Stimulated activated CD4-positive, alpha-beta T cell treated with anti-CD3 and anti-CD28 coated beads, Interleukin-1b, Interleukin-23, amount 100 ng/mL, for 4 hours (primary cell): ENCODE measurements at places on chromosomes 13 and 19.

- no peak for DNase-seq
Measured at GRCh38 chr19:33393286-33394005, 19.9 kb downstream of the CEBPG start.

GRCh38 chr13:73800011-73800410, 334.2 kb downstream of the KLF12 start:
- no peak for DNase-seq

DNA sequence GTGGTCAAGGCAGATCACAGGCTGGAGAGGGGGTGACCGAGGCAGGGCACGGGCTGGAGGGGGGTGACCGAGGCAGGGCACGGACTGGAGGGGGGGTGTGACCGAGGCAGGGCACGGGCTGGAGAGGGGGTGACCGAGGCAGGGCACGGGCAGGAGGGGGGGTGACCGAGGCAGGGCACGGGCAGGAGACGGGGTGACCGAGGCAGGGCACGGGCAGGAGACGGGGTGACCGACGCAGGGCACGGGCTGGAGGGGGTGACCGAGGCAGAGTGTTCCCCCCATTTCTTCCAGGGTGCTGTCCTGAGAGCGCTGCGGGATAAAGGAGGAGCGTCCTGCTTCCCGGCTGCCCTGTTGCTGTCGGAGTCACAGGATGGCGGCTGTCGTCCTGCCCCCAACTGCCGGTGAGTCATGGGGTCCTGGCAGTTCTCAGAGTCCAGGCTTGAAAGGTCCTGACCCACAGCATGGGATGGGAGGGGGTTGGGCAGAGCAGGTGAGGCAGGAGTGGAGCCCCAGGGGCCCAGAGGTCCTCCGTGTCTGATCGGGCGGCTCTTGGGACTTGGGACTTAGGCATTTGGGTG, 5.3 kb downstream of the ZNF557 start:
- DNase-seq, result no peak

- no peak for DNase-seq
Measured at GRCh38 chr13:90533866-90534265, 813.6 kb upstream of the MIR17HG start.

DNA sequence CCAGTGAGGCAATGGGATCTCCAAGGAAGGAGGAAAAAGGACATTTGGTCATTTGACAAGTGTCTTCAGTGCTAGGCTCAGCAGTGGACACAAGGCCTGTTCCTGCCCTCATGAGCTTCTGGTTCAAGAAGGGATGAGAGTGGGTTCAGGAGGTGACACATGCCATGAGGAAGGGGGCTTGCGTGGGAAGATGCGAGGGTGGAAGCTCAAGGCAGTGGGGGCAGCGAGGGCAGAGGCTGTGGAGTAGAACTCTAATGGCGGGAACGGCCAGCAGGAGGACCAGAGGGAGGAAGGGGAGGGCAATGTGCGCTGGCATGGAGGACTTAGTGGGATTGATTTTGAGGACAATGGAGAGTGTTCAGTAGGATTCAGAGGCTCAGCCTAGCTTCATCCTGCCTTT, 3.3 kb downstream of the PIK3R2 start:
- no peak for DNase-seq

GRCh38 chr13:106432636-106433035, 102.8 kb downstream of the EFNB2 start:
- DNase-seq, result no peak

DNA sequence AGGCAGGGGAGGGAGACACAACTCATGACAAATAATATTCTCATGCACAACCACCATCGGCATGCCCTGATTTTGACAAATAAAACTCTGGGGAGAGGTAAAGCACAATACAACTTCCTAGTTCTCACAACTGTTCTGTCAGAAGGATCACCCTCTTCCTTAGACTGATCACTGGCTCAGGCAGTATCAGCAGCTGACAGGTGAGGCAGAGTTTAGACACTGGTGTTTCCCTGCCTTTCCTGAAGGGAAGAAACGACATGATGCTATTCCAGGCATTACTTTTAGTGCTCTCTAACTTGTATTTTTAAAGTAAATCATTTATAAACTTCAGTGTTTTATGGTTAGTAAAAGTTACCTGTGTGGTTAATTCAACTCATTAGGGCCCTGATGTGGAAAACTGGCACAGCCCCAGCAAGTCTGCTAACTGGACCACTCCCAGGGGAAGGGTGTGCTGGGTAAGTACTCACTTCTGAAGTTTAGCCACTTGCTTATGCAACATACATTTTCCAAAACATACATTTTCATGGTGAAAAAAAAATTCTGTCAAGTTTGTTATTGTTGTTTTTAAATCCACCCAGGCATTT, 82.8 kb downstream of the CRYL1 start:
- DNase-seq, result no peak

GRCh38 chr19:9986787-9987281, 23.5 kb downstream of the COL5A3 start:
- DNase-seq, result no peak

GRCh38 chr19:50328224-50328872, 829 bp downstream of the KCNC3 start:
- peak; percentile 46 for DNase-seq

- no peak for DNase-seq
Measured at GRCh38 chr13:41411522-41411921, 45.8 kb upstream of the RGCC start.

DNA sequence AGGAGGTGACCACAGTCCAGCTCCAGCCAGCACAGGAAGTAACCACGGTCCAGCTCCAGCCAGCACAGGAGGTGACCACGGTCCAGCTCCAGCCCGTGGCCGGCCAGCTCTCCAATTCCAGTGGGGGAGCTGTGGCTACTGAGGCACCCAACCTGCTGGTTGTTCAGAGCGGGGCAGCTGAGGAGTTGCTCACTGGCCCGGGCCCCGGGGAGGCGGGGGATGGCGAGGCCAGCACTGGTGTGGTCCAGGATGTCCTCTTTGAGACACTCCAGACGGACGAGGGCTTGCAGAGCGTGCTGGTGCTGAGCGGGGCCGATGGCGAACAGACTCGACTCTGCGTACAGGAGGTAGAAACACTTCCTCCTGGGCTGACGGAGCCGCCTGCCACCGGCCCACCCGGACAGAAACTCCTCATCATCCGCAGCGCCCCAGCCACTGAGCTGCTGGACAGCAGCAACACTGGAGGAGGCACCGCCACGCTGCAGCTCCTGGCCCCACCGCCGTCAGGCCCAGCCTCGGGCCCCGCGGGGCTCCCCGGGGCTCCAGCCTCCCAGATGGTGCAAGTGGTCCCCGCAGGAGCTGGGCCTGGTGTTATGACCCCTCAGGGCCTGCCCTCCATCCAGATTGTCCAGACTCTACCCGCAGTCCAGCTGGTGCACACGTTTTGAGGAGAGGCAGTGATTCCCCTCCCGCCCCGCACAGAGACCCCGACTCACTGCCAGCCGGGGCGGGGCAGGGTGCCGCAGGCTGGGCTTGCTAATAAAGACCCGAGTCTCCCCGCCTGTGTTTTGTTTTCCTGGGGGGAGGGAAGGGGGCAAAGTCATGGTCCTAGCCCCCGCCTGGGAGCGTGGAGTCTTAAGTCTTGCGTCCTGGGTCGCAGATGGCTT, 1.0 kb upstream of the NAT14 start:
- no peak for DNase-seq

- no peak for DNase-seq
Measured at GRCh38 chr13:102399791-102400674, 1.8 kb downstream of the FGF14 start.

GRCh38 chr13:40920826-40921225, 98.3 kb downstream of the ELF1 start:
- no peak for DNase-seq

DNA sequence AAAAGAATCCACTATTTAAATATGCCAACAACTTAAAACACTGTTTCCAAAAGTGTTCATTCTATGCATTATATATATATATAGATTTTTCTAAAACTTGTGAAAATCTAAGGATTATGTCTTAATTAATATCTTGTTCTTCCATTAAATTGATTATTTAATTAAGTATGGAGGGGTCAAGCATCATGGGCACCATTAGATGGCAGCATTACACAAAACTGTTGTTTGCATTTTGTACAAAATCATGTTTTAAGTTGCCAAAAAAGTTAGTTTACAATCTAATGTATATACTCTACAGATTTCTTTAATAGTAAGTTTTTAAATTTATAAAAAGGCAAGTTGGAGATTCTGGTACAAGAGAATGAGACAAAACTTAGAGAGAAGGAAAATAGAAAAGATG, 213.2 kb upstream of the EDNRB start:
- DNase-seq, result no peak

DNA sequence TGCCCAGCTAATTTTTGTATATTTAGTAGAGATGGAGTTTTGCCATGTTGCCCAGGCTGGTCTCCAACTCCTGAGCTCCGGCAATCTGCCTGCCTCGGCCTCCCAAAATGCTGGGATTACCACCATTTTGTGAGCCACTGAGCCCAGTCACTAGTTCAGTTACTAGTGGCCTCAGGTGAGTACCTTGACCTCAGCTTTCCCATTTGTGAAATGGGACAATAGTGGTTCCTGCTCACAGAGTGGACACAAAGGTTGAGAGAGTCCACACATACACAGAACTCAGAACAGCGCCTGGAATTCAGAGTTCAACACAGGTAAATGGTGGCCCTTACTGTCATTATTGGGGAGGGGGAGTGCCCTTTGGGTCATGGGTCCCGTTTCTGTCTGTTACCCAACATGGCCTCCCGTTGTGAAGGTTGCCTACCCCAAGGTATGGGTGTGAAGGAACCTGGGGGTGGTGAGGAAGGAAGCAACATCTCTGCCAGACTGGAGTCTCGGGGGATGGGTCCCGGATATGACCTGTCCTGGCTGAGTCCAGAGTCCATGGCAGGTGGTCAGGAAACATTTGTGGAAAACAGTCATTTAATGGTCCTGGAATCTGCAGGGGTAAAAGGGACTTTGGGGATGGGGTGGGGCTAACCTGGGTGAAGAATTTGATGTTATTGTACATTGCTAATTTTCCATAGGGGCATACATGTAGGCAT, 11.7 kb upstream of the IRGC start:
- DNase-seq, result no peak

- no peak for DNase-seq
Measured at GRCh38 chr19:18639706-18640243, 2.9 kb downstream of the KLHL26 start.

DNA sequence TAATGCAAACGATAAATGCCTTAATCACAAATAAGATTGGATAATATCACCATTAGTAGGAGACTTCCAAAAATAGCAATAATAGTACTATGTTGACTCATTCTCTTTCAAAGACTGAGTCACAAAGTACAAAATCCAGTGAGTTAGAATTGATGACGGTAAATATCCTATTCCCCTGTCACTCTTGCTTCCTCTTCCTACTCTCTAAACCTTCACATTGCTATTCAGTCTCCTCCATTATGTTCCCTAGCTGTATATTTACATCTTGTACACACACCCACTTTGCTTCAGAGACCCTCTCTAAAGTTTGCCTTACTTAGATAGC, 26.3 kb upstream of the INTS6 start:
- DNase-seq, result no peak

GRCh38 chr13:45492538-45492937, 27.8 kb downstream of the COG3 start:
- DNase-seq, result no peak

- no peak for DNase-seq
Measured at GRCh38 chr19:35098413-35099049, 17.1 kb upstream of the FXYD3 start.

GRCh38 chr13:75907044-75907443, 270.9 kb downstream of the LMO7 start:
- DNase-seq, result no peak

DNA sequence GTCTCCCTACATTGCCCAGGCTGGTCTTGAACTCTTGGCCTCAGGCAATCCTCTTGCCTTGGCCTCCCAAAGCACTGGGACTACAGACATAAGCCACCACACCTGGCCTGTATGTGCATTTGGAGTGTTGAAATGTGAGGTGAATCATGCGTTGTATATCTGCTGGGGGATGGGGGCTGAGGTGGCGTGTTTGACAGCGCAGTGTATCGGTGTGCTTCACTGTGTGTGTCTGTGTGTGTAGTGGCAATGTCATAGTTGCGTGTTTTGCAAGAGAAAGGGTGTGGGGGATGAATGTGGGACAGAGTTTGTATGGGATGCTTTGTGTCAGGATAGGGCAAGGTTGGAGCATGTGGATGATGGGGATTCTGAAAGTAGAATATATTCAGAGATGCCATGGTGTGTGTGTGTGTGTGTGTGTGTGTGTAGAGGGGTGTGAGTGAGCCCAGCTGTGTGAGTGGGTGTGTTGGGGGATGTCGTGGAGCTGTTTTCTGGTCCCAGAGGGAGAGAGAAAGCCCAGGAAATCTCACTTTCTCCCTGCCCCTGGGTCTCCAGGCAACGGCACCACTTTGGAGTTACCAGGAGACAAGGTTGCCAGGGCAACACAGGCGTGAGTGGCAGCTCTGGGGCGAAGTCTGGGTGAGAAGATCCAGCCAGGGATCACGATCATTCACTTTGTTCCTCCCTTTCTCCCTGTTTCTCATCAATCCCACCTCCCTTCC, 1.1 kb upstream of the SWSAP1 start:
- no peak for DNase-seq

- no peak for DNase-seq
Measured at GRCh38 chr13:52361225-52361624, 44.7 kb downstream of the THSD1 start.

DNA sequence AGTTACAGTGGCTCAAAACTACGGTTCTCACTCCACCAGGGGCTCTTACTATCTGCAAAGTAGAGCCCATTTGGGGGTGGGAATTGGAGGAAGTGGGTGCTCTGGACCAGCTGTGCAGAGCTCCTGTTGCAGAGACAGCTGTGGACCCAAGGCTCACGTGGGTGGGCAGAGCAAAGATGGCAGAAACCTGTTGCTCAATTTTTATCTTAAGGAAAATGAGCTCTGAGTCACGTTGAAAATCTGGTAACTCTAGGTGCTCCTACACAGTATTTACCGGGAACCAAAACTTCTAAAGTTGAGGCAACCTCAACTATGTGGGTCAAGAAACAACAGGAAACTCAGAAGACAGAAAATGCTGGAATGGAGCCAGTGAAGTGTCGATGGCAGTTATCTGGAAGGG, 30.2 kb upstream of the SLC15A1 start:
- no peak for DNase-seq

DNA sequence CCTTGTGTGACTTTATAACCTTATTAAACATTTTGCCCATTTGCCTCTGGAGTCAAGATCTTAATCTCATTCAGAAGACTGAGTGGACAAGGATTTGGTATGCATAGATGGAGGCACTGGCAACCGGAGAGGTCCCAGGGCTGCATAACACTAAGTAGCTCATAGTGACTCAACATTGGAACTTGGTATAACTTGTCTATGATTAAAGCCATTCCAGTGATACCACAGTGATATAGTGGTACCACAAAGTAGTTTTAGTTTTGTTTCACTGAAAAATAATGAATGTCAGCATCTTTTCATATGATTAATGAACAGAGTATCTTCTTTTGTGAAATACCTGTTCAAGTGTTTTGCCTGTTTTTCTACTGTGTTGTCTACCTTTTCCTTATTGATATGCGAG, 26.4 kb downstream of the CDK8 start:
- DNase-seq, result no peak
